ENCODE measurements at places on chromosomes 6 and 20.

GRCh38 chr6:31776485-31776988 is 591 bp downstream of the VWA7 start:
- DNase-seq, result no peak

GRCh38 chr20:35171438-35171752 is 477 bp upstream of the PROCR start:
- no peak for DNase-seq

DNA sequence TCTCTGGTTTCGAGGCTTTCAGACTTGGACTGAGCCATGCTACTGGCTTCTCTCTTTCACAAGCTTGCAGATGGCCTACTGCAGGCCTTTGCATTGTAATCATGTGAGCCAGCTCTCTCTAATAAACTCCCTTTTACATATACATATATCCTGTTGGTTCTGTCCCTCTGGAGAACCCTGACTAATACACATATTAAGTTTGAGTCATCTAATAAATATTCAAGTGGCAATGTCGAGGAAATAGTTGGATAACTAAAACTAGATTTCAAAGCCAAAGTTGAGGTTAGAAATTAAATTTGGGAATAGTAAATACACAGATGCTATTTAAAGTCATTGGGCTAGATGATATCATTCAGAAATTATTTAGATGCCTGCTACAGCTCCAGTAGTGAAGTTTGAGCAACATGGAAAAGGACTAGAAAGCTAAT is 1343.4 kb downstream of the GRIK2 start:
- no peak for DNase-seq

GRCh38 chr6:113464960-113465359 is 392.2 kb upstream of the MARCKS start:
- DNase-seq, result no peak

DNA sequence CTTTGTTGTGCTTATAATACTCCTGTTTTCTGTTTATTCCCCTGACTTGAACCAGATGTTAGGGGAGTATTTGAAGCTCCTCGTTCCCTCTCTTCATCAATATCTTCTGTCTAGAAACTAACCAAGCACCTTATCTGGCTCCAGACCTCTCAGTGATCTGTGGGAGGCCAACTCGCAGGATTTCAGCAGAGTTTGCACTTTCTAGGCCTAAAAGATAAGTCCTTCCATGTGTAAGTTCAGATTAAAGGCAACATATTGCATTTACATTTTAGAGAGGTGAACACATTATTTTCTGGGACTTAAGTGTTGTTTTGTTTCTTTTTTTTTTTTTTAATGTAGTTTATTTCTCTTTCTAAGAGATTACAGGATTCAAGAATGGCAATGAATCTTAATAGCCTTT is 139.4 kb upstream of the AKAP12 start:
- DNase-seq, result peak; percentile 23

DNA sequence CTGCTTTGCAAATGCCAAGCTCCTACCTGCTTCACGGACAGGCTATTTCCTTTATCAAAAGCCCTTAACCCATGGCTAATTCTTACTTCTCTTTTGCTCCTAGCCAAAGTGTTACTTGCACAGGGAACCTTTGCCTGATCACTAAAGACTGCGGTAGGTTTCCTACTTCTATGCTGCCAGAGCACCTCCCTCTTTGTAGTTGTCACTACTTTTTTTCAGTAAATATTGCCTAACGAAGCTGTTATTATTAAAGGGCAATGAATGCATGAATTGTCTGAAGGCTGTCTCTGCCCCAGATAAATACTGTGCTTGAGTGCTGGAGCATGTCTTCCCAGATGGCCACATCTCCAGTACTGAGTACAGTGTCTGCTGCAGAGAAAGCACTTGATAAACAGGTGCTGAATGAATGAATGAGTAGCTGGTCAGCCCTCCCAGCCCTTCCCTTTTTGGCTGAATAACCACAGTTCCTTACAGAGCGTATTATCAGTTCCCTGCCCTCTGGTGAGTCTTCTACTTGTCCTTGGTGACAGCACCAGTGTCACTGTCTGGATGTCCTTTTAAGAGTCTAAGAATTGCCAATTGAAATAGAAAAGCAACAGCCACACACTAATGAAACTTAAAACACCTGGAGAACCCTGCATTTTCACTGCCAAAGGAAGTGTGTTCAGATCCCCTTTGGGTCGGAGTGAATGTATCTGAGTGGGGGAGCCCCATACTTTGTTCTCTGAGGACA is 73.6 kb upstream of the TRAF3IP2 start:
- no peak for DNase-seq

Data from lung (tissue), 17 donors.